Stimulated activated CD8-positive, alpha-beta memory T cell treated with anti-CD3 and anti-CD28 coated beads, Interleukin-4, amount 100 ng/mL, for 4 hours (primary cell): ENCODE measurements at places on chromosomes 5 and 9.

DNA sequence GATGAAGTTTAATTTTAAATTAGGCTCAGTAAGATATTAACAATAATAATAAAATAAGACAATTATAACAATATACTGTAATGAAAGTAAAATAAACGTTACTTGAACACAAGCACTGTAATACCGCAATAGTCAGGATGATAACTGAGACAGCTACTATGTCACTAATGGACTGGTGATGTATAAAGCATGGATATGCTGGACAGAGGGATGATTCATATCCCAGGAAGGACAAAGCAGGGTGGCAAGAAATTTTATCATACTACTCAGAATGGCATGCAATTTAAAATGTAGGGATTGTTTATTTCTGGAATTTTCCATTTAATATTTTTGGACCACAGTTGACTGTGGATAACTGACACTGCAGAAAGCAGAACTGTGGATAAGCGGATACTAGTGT is 196.9 kb downstream of the VPS13A start:
- no peak for DNase-seq

- DNase-seq, result no peak
Observed at GRCh38 chr5:138909734-138910133, 34.6 kb upstream of the LRRTM2 start.

- DNase-seq, result no peak
Observed at GRCh38 chr5:61706751-61707150, 374.7 kb downstream of the ZSWIM6 start.

- DNase-seq, result no peak
Observed at GRCh38 chr5:109704282-109704952, 14.7 kb downstream of the MAN2A1 start.

GRCh38 chr9:106697750-106698502 is 165.0 kb upstream of the ZNF462 start:
- no peak for DNase-seq

DNA sequence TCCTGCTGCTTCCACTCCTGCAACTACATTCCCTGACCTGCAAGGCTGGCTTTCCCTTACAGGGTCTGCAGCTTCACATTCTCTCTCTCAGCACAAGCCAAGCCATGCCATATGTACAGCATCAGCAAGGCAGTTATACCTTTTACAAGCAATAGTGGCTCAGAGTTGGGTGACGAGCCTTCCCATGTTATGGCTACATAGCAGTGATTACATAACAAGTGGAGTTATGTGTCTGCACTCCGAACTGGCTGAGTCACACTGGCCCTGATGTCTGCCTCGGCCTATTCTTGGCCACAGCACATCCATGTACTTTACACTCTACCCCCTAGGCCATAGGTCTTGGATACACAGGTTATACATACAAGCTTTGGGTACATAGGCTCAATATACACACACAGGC is 52.0 kb upstream of the SNCAIP start:
- DNase-seq, result no peak
